Activated T-helper 2 cell treated with anti-CD3 and anti-CD28 coated beads, Interferon-gamma antibody, Interleukin-2, Interleukin-4, amounts not matched to agents 10 μg/mL and 5 μg/mL and 100 μg/mL, durations not matched to agents 14 hours and 24 hours and 36 hours (primary cell): ENCODE measurements at places on chromosomes 11 and 22. TPM values are rescaled to one million over a fixed set of nuclear protein-coding genes. Genes with fewer than 3 reads are reported as not detected.

MUC15 gene
- not detected in 2 replicates for total RNA-seq

RAC2 gene
- total RNA-seq = 499 and 506 TPM in 2 replicates

TRIM22 gene
- 83.9 and 96.0 TPM in 2 replicates for total RNA-seq

CSNK1E gene
- 155 and 160 TPM in 2 replicates for total RNA-seq

NAV2 gene
- 0.02 and 0.39 TPM in 2 replicates for total RNA-seq

KCNJ1 gene
- total RNA-seq = not detected in 2 replicates

USP2 gene
- 1.0 and 1.1 TPM in 2 replicates for total RNA-seq
